ENCODE measurements at places on chromosomes 6 and 20. TPM values are rescaled to one million over a fixed set of nuclear protein-coding genes. Genes with fewer than 3 reads are reported as not detected.

The RAD21L1 gene
- not detected for total RNA-seq

The RAET1E gene
- not detected for total RNA-seq

The ZGPAT gene
- 34.5 TPM for total RNA-seq

The RNF182 gene
- not detected for total RNA-seq

The PTCHD4 gene
- total RNA-seq = not detected

The NDUFAF4 gene
- 74.1 TPM for total RNA-seq

The RAB44 gene
- 0.10 TPM for total RNA-seq

The TBC1D7 gene
- total RNA-seq = 28.2 TPM

The MPIG6B gene
- total RNA-seq = not detected

The PGBD1 gene
- total RNA-seq = 1.7 TPM

The XKR7 gene
- not detected for total RNA-seq

The CST4 gene
- total RNA-seq = not detected

The PXMP4 gene
- total RNA-seq = 7.9 TPM

The TRIM31 gene
- total RNA-seq = not detected

Measured in activated T-helper 1 cell treated with anti-CD3 and anti-CD28 coated beads, Interleukin-12 subunit alpha, Interleukin-12 subunit beta, Interleukin-2, Interleukin-4 antibody, amounts not matched to agents 30 ng/mL and 10 ng/mL and 1 ng/mL, durations not matched to agents 14 hours and 24 hours and 36 hours (primary cell).